ENCODE measurements at places on chromosomes 12 and 14. TPM values are rescaled to one million over a fixed set of nuclear protein-coding genes. Genes with fewer than 3 reads are reported as not detected.

GRCh38 chr12:108622921-108623514, 10.7 kb downstream of the SELPLG start:
- DNase-seq = no peak

GRCh38 chr12:79442396-79442795, 248.4 kb downstream of the PAWR start:
- no peak for DNase-seq

- peak; percentile 47 for DNase-seq
Observed at GRCh38 chr14:64979336-64980074, 7.2 kb upstream of the FNTB start.

DNA sequence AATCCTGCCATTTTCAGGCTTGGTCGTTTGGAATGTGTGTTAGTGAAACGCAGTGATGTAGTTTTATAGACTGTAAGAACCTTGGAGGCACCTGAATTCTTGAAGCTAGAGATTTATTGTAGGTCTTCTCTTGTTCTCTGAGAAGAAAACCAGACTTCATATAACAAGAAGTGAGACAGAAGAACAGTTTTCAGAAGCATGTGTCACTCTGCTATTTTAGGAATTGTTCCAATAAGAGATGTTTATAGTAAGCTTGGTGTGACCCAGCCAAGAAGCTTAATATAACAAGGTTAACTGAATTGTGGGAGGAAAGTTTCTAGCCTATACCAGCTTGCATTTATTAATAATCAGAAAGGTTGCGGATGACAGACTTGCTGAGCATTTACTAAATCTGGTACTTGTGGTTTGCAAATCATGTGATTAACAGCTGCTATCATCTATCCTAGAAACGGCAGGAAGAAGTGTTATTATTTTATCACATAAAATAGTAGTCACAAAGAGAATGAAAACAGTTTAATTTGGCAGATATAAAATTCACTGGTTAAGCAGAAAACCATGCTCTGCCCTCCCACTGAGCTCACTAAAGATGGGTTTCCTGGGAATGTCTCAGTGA, 49.2 kb upstream of the BCAT1 start:
- DNase-seq = peak; percentile 85

- no peak for DNase-seq
Observed at GRCh38 chr12:69657376-69658137, 41.5 kb downstream of the BEST3 start.

DNA sequence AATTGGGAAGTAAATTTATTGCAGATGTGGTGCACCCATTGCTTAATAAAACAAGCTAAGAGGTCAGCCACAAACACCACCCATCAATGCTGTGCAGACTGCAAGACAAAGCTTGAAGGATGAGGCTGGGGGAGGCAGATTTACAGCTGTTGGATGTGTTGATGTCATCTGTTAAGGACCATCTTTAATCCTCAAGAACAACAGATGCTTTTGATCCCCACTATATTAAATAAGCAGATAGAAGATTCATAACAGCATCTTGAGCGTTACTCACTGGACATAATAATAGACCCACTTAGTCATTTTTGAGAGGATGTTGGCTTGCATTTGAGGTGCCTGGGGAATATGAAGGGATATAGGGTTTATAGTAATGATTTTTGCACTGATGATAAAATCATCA, 58.8 kb downstream of the GPR68 start:
- no peak for DNase-seq

GRCh38 chr14:102922490-102923200, at the start of gene AMN:
Gene AMN (plus strand): TSS chr14:102922663. CDS start chr14:102922689, 26 bp downstream.
- no peak for DNase-seq

DNA sequence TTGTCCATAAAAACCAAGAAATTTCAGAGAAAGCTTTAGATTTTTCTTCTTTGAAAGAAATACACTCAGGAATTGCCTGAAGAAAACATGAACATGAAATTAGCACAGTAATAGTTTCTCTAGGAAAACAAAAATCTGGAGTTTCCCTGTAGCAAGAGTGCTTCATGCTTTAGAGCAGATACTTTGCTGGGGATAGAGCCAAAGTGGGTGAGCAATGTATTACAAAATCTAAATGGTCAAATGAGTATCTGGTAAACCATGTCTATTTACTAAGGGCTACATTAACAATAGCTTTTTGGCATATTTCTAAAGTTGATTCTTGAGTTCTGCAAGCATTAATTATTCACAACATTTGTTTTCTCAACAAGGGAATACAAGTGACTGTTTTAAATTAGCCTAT, 26.2 kb downstream of the AVPR1A start:
- DNase-seq = no peak

DNA sequence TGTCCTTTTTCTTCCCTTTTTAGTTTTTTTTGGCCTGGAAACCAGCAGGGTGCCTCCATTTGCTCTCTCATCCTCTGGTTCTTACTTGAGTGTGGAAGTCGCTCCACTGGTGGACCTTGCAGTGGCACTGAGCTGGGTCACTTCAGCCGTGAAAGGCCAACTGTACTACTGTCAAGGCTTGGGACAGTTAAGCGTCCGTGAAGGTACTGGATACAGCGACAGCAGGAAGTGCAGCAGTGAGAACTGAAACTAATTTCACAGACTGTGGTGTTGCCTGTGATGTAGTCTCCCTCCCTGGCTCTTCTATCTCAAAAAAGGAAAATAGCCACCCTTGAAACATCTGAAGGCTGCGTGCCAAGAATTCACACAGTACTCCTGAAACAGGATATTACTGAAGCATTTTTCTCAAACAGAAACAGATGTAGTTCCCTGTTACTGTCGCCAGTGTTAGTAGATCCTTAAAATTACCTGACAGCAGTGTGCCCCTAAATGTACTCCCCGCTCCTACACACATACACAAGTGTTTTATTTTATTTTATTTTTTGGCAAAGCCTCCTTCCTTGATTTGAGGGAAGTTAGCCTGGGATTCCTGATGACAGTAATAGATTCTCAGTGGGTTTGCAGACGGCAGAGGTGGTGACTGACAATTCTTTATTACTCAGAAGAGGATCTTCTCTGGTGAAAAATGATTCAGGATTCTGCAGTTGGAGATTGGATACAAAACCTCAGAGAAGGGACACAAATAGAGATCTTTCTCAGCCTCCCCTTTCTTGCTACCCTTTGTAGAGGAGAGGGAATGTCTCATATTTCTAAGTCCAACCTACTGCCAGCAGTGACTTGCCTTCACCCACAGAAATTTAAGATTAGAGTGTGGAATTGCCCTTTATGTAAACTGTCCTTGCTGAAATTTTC, 4.4 kb downstream of the SUSD6 start:
- peak; percentile 64 for DNase-seq

DNA sequence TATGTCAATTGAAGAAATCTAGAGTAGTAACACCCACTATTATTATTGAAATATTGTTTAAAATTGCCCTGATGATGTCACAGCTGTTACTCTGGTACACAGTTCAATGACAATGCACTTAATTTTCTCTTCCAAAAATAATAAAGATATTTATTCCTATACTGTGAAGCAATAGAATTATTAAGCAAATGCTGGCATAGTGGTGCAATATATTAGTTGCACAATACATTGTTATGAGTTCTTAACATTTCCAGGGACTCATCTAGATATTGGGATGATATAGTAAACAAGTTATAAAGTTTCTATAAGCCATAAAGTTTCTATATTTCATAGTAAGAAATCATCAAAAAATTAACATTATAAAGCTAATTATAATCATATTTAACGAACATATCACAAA, 897.8 kb downstream of the LRFN5 start:
- no peak for DNase-seq

DNA sequence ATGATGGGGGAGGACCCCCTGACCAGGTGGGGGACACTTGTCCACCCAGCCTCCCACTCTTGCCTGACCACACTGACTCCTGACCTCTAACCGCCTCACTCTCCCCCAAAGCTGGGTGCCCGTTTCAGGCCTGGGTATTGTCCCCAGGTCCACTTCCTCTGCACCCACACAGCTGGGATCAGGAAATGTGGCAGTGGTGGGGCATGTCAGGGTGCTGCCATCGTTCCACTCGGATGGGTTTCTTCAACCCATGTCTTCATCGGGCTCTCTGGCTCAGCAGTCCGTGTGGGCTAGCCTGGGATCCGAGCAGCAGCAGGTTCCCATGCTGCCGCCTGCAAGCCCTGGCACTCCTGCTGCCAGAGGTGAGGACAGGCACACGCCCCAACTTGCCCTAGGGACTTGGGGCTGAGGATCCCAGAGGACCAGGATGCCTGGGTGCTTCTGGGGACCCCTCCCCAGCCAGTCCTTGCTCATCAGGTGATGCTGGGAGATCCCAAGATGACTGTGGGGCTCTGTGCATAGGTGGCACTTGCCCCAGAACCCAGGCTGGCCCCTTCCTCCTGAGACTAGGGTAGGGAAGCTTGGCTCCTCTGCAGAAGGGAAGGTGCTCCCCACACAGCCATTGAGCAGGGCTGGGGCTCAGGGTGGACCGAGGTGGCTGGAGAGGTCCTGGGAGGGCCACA, 2.9 kb upstream of the CLBA1 start:
- DNase-seq = no peak

- no peak for DNase-seq
Observed at GRCh38 chr12:92049403-92049802, 96.2 kb downstream of the BTG1 start.

DNA sequence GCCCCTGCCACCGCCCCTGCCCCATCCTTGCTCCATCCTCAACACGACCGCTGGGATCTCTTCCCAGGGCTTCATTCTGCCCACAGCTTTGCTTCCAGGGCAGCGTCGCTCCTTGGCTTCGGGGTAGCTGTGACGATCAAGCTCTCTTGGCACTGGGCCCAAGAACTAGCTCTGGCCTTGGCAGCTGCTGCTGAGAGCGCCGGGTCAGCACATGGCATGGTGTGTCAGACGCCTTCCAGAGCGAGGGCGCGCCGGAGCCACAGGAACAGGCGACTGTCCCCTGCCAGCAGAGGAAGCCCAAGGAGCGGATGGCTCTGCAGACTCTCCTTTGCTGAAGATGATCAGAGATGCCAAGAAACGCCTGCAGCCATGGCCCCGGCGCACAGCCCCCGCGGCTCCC, 15.9 kb downstream of the RAB35 start:
- no peak for DNase-seq

GRCh38 chr14:80768646-80769045, 172.9 kb downstream of the CEP128 start:
- no peak for DNase-seq

- no peak for DNase-seq
Observed at GRCh38 chr14:54360667-54361066, 36.1 kb upstream of the CDKN3 start.

- DNase-seq = no peak
Observed at GRCh38 chr14:33206981-33207380, 268.3 kb downstream of the NPAS3 start.

DNA sequence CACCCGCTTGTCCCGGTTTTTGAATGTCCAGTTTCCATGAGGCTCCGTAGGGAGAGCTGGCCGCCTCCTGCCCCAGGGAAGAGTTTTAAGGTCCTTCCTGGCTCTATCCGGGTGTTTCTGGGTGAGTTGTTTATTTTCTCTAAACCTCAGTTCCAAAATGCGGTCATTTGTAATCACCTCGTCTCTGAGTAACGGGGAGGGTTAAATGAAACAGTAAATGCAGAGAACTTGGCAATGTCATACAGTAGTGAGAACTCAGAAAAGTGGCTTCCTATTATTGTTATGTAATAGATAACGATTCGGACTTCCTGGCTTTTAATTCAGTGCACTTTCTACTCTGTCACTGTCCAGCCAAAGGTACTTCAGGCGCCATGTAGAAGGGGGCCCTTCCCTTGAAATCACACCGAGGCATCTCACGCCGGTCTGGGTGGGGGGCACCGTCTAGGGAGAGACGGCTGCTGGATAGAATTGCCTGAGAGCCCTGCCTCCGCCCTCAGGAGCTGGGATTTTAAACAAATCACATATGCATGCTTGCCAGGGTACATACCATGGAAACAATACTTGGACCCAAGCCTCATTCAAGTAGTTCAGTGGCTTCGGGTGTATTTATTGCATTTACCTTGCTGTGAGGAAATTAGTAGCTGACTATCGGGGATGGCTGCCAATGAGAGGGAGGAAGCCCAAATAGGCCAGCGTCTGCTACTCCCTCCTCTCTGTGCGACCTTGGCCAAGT, 26.4 kb downstream of the NOS1 start:
- DNase-seq = peak; percentile 71

DNA sequence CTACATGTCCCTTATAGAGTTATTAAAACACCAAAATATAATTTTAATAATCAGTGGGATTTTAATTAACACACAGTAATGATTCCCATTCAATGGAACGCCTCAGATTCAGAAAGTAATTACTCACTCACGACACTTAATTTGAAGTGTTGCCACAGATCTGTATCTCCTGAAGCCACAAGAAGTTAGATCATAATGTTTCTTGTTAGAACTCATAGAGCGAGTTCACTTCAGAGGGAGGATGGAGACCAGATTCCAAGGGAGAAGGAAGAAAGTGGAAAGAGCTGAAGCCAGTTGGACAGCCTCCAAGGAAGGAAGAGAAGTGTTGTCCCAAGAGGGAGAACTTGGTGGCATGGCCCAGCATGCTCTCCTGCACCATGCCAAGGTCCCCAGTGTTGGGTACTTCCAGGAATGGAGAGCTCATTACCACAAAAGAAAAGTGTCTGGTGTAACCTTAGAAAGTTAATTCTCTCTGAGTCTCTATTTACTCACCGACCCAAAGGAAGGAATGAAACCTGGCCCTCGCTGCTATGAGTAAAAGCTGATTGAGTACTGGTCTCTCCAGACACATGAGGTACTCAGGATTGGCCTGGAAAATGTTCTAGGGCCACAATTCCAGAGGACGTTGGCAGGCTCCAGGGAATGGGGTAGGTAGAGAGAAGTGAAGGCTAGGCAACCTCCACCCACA, 305.4 kb downstream of the BCL11B start:
- DNase-seq = no peak

DNA sequence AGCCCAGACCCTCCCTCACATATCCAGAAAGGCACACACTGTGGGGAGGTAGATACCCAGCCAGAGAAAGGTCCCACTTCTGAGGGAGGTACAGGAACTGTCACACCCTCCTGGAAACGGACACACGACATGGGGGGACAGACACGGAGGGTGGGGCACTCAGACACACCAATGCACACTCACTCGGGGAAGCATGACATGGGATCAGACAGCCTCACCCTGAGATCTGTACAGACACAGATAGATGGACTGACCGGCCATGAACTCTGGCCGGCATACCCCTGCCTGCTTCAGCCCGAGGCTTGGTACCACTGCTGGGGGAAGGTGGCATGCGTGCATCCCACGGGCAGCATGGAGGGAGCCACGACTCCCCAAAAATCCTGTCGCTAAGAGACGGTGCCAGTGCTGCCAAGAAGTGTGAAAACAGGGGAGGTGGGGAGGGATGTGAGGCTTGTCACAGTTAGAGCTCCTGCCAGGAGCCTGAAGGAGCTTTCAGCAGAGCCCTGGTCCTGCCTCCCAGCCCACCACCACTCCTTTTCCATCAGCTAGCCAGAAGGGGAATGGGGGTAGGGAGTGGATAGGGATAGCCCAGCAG, 571 bp downstream of the CPNE6 start:
- no peak for DNase-seq

KRT73 gene
- not detected for total RNA-seq

FGD6 gene
- total RNA-seq = 8.1 TPM

GAS2L3 gene
- total RNA-seq = 18.7 TPM

KDM5A gene
- total RNA-seq = 28.4 TPM

PRIM1 gene
- total RNA-seq = 51.1 TPM

APPL2 gene
- total RNA-seq = 12.3 TPM

DTX1 gene
- 1.3 TPM for total RNA-seq

KRT74 gene
- total RNA-seq = not detected

Measured in H4 (cell line).